ENCODE measurements at places on chromosomes 16 and 17.

DNA sequence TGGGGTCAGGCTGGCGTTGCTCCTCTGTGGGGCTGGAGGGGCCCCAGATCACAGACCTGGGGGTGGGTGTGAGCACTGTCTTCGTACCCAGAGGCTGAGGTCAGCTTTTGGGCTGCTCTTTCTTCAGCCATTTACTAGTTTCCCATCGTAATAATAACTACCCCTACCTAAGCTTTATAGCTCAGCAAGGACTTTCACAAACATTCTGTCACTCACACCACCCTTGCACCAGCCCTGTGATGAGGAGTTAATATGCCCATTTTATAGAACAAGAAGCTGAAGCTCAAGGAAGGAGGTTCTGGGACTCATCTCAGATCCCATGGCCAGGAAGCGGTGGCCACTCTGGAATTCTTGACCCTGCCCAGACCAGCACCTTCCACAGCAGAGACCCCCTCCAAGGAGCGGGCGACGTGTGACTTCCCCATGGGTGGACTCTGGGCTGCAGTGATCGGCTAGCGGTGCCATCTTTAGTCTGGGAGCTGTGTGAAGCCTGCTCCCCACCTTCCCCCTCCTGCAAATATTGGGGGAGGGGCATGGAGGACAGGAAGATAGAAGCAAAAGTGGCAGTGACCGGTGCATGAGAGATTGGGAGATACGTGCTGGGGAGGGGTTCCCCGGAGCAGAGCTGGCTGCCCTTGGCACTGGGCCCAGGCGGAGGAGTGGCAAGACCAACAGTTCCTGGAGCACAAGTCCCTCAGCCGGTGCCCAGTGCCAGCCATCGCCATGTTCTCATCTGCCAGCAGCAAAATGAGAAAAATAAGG lies 81.8 kb upstream of the TOB1 start:
- ATAC-seq = no peak

GRCh38 chr17:33463887-33464286 lies 170.8 kb upstream of the ASIC2 start:
- no peak for ATAC-seq

DNA sequence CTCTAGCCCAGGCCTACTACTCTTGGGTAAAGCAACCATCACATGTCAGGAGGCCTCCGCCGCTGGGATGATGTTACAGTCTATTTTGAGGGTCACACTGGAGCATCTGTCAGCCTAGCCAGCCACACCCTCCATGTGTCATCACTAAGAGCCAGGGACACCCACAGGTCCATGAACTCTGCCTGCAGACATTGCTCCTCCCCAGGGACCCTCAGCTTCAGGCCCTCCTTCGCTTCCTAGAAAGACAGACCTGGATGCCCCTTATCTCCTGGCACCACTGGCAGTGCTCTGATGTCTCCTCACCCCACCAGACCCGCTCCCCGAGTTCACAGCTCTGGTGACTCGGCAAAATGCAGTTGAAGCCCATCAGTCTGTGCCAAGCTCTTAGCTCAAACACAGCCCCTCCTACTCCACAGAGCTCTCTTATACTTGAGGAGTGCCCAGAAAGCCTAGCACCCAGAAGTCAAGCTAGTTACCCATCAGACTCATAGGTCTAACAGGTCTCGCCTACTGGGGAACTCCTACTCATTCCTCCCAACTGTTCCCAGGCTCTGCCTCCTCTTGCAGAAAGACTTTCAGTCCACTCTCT lies 5.9 kb downstream of the RANBP10 start:
- ATAC-seq = no peak

GRCh38 chr17:31677681-31678080 lies 181.4 kb downstream of the COPRS start:
- ATAC-seq = no peak

DNA sequence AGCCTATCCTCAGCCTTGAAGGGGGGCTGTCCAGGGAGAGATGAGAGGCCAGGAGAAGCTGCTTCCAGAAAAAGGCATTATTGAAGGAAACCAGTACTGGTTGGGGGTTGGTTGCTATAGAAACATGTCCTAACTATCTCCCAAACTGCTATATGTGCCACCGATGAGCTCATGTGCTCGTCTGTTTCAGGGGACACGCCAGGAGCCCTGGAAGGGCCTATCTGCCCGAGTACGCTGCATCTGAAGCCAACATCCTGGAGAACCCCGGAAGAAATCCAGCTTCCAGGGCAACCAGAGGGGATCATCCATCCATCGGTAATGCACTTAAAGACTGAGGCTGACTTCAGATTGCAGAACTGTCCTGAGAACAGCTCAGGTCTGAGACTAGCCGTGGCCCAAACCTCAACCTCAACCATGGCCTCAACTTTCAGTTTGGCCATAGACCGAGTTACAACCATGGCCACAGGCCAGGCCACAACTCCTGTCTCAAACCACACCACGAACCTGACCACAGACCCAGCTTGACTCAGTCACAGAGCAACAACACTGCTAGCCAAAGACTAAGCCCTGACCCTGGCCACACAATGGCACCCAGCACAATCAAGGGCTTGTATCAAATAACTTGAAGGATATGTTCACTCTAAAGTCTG lies 10.2 kb downstream of the PITPNM3 start:
- ATAC-seq = no peak

GRCh38 chr16:48101069-48101674 lies 54.6 kb downstream of the ABCC12 start:
- peak; percentile 77 for ATAC-seq

- ATAC-seq = no peak
These were observed 137.3 kb upstream of the CES5A start for GRCh38 chr16:56012482-56012811.

DNA sequence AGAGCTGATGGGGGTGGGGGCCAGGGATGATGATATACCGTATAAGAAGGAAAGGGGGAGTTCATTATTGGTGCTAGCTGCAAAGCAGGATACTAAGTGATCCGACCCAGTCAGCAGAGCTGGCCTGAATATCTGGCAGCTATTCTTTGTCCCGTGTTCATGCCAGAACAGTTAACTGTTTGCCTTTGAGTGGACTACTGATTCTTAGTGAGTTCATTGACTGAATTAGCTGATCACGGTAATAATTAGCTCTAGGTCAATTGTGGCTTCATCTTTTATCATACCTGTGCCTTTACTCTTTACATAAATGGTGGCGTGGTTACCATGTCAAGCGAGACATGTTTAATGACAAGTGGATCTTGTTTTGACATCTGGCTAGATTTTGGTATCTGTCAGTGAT lies 5.3 kb downstream of the KPNB1 start:
- no peak for ATAC-seq

DNA sequence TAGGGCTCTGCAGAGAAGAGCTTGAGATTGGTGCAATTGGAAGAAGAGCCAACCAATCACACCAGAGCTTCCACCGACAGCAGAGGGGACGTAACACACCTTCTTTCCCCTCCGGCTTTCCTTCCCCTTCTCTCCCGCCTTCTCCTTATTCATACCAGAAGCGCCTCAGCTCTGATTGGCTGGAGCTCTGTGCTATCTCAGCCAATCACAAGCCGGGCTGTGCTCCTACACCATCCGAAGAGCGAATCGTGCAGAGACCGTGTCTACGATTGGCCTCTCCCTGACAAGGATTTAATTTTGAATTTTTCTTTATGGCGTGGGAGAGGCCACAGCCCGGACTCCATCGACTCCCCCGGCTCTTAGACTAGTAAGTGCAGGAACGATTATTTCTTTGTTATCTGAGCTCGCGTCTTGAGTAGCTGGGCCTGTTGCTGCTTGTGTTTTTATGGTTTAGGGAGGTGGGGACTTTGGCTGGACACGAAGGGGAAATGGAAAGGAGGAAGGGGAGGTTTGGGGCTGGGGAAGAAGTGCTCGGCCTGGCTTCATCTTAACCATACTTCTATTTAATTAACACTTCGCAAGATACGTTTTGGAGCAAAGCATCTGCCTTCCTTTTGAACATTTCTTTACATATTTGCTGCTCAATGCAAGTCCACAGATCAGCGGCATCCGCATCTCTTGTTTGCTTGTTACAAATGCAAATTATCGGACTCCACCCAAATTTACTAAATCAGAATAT lies at the start of gene PRR11:
Gene PRR11, plus strand, starts transcription at position 308 of the 739 bp plus-strand sequence. CDS start 14,007 bp downstream, outside the sequence.
- ATAC-seq = peak; percentile 93

- no peak for ATAC-seq
These were observed 15.1 kb downstream of the C16orf54 start for GRCh38 chr16:29730649-29731048.

GRCh38 chr17:4676791-4677190 lies 27.1 kb downstream of the PELP1 start:
- ATAC-seq = no peak

GRCh38 chr16:56202036-56202435 lies 10.7 kb downstream of the GNAO1 start:
- ATAC-seq = peak; percentile 36

DNA sequence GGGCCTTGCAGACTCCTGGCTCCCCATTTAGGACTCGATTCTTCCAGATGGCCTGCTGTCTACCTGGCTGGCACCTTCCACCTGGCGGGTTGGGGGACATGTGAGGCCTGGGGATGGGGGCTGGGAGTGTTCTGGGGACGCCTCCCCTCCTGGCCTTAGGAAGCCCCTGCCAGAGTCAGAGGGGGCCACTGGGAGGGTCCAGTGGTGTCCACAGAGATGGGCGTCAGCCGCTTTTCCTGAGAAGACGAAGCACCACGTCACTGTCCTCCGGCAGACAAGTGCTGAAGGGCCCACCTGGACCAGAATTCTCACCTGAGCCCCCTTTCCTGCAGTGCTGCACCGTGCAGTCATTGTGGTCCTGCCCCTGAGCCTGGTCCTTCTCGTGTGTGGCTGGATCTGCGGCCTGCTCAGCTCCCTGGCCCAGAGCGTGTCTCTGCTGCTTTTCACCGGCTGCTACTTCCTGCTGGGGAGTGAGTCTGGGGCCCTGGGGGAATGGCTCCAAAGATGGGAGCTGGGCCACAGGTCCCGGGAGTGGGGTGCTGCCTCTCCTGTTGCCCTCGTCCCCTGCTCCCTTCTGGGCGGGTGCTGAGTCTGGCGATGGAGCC lies 2.9 kb downstream of the TMEM235 start:
- ATAC-seq = no peak

DNA sequence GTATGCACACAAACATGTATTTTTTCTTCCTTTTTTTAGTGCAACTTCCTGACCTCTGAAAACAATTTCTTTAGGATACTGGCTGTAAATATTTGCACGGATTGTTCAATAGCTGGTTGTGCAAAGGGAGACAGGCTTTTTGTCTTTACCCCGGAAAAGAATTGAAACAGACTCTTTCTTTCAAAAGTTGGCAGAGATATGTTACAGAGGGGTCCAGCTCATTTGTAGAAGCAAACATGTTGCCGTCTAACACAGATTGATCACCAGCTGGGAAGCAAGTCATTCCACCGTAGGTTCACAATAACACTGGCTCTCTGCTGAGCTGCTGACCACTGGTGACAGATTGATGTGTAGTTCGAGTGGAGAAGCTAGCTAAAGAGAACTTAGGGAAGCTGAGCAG lies 130.9 kb downstream of the STX8 start:
- ATAC-seq = no peak

- no peak for ATAC-seq
These were observed 1.4 kb upstream of the SP6 start for GRCh38 chr17:47852113-47852949.

- no peak for ATAC-seq
These were observed 2.9 kb downstream of the HEXIM1 start for GRCh38 chr17:45150911-45151809.

DNA sequence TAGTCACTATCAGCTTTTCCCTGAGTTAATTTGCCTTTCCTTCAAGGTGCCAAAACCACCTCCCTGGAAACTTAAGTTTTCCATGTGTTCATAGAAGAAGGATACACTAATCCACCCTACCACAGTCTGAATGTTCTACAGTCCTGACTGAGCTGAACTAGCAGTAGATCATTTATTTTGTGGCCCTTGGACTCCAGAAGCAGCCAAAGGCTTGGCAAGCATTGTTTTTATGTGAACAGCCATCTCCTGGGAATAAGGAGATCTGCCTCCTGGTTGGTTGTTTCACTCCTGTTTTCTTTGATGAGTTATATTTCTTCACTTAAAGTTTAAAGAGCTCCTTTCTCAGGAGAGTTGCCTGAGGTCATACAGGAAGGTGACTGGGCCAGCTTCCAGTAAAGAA lies 634.6 kb upstream of the SOX9 start:
- no peak for ATAC-seq

- ATAC-seq = no peak
These were observed 5.1 kb downstream of the NUDT16L1 start for GRCh38 chr16:4698321-4699045.

- peak; percentile 57 for ATAC-seq
These were observed 8.6 kb upstream of the UBE2I start for GRCh38 chr16:1300664-1301476.

GRCh38 chr16:57807968-57808528 lies 5.8 kb upstream of the KIFC3 start:
- ATAC-seq = peak; percentile 62

GRCh38 chr16:27703121-27703520 lies 153.2 kb downstream of the KATNIP start:
- ATAC-seq = no peak

DNA sequence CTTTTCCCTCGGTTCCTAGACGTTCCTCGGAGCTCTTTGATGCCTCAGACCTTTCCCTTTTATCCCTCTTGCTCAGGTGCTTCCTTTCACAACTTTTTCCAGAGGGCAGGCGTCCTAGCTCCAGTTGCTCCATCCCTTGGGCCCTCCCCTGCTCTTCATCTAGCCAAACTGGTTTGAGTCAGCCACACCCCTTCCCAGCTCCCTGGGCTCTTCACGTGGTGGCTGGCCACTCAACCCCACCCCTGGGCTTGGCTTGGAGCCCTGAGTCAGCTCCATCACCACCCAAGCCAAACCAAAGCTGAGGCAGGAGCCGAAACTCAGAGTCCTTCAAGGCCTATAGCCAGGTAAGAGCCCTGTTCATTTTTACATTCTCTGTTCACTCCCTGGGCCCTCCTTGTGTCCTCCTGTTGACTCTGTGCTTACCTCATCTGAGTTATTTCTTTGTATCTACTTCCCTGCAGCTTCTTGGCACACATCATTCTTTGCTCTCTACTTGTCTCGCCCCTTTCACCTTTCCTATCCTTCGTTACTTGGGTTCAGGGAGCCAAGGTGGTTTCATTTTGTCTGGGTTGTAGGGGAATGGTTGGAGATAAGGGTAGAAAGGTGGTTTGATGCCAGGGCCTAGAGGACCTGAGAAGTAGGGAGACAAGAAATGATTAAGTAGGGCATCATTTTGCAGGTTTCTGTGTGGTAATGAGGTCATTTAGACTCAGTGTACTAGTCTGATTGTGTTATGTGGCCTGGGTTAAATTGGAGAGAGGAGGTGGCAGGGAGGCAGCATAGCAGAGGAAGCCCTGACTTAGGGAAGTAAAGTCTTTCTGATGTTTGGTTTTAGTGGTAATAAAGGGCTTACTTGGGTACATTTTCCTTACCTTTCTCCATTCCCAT lies 7.6 kb upstream of the PHKG2 start:
- ATAC-seq = peak; percentile 41

- ATAC-seq = no peak
These were observed 13.0 kb downstream of the ALOX15B start for GRCh38 chr17:8051831-8052230.
